Stimulated activated CD4-positive, alpha-beta T cell treated with anti-CD3 and anti-CD28 coated beads, Interleukin-2, amount 100 ng/mL, for 48 hours (primary cell): ENCODE measurements at places on chromosomes 7 and 10.

DNA sequence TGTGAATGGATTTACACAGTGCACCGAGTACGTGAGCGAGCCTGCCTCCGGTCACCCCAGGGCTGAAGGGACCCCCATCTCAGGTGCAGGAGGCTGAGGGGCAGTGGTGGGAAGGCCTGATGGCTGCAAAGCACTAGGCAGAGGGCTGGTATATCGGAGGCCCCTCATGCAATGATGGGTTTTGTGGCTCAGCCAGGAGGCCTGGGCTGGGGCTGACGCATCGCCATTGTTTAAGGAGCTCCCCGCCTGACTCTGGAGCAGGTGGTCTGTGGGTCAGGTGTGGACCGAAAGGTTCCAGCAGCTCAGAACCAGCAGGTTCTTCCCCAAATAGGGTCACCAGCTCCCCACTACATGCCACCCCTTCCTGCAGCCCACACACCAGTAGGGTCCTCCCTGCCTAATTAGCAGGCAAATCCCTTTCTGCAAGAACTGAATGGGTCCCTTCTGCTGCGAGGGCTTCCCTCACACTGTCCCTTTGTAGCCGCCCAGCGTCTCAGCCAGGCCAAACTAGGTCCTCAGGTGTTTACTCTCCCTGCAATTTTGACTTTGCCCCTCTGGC is 33.0 kb downstream of the OAT start:
- DNase-seq, result no peak

- no peak for DNase-seq
Measured at GRCh38 chr10:102581401-102581800, 62.9 kb upstream of the TRIM8 start.

DNA sequence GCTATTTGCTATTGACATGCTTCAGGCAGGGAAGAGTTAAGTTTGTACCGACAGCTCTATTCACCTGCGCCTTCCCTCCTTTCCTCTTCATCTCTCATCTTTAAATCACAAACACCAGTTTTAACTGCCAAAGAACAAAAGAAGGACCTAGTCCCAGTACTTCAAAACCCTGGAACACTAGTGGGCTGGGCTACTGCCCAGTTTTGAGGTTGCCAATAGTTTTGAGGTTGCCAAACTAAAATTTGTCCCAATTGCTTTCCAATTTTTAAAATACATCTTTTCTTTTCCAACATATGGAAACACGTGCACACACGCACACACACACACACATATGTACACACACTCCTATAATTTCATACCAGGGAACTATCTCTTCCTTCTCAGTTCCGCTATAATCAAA is 130.6 kb upstream of the SLC26A5 start:
- no peak for DNase-seq

- DNase-seq, result peak; percentile 77
Measured at GRCh38 chr10:80046629-80047441, 31.6 kb upstream of the TMEM254 start.

GRCh38 chr7:37669818-37670217 is 13.7 kb upstream of the GPR141 start:
- DNase-seq, result no peak

DNA sequence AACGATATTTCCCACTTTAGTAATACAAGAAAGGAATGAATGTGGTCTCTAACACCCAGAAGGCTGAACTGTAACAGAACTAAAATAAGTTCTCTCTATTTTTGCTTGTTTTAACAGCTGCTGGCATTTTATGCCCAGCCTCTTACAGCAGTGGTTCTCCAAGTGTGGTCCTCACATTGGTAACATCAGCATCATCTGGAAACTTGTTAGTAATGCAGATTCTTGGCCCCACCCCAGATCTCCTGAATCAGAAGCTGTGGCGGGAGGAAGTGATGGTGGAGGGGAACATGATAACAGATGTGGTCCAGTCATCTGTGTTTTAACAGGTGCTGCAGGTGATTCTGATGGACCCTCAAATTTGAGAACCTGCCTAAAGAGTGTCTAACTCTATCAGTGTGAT is 170.1 kb downstream of the TMEM26 start:
- no peak for DNase-seq

DNA sequence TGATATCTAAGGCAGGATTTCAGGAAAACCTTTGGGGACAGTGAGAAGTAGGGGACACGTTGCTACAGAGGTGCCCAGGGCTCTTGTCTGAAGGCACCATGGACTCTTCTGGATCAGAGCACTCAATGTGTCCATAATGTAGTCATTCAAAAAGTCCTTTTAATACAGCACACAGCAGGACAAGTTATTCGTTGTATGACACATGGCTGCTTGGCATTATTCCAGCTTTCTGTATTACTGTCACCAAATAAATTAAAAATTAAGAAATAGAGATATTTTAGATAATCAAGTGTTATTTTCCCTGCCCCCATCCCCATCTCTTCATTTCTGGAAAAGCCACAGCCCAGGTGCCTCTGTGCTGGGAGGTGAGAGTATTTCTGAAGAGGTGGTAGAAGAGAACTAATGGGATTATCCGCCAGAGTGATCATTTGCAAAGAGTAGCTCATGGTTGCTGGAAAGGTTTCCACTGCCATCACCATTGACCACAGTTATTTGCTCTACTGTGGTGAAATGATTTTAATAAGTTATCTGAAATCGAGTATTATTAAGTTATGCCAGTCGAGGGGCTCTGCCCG is 83.0 kb downstream of the CXCL12 start:
- no peak for DNase-seq

GRCh38 chr10:102090772-102091171 is 25.6 kb downstream of the HPS6 start:
- DNase-seq, result no peak

- DNase-seq, result no peak
Measured at GRCh38 chr7:43768201-43768886, 9.9 kb downstream of the BLVRA start.

GRCh38 chr10:49139028-49139845 is 5.4 kb upstream of the FAM170B start:
- no peak for DNase-seq
